ENCODE measurements at places on chromosomes 3 and 15.
A peak's percentile ranks its signal among the peaks of the same experiment; 100 is the strongest.

DNA sequence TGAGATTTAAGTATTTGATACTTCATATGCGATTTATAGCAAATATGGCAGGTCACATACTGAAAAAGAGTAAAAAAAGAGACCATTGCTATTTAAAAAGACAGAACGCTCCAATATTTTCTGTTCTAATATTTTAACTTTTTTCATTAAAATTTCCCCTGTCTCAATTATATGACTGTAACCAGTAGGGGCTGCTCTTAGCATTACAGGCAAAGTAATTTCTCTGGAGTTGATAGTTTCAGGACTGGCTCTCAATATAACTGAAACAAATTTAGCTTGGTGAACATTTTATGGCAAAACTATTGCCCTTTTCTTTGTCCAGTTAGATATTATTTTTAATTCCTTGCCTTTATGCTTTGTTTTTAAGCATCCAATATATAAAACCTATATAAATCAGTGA lies 286.3 kb upstream of the ROBO2 start:
- DNase-seq, result no peak

- DNase-seq, result no peak
These were observed 130.3 kb downstream of the GHSR start for GRCh38 chr3:172317984-172318383.

DNA sequence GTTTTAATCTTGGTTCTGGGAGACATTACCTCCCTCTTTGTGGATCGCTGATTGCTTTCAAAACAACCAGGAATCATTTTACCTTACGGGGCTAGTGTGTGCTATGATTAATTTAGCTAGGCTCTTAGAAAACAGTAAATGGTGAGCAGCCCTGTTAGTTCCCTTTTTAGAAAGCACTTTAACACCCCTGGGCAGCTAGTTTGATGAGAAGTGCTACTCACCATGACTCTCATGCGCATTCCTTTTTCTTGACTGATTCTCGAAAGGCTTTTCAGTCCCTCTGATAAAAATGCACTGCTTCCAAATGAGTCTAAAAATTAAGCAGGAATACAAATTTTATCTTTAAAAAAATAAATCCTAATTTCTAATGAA lies 75.3 kb upstream of the LEKR1 start:
- DNase-seq, result no peak

DNA sequence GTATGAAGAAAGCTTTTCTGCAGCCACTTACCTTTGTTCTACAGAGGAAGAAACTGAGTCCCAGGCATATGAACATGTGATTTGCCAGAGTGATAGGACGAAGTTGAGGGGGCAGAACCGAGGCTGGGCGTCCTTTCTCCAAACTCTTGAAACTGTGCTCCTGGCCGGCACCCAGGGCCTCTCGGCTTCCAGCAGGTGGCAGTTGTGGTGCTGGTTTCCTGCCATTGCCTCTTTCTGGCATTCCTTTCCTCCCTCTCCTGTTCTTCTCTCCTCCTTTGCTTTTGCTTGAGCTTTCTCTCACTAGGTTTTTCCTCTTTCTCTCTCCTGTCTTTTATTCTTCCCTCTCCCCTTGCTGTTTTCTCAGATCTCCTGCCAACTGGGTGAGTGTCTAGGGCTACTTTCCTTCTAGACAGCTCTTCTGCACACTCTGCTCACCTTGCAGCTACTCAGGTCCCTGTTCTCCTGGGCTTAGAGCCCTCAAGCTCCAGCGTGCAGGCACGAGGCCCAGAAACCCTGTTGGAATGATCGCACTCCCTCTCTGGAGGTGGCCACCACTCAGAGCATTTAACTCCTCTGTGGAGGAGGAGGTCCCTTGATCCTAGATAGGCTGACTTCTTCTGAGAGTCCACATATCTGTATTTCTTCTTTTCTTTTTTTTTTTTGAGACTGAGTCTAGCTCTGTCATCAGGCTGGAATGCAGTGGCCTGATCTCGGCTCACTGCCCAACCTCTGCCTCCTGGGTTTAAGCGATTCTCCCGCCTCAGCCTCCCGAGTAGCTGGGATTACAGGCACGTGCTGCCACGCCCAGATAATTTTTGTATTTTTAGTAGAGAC lies 26.2 kb downstream of the TRAK1 start:
- DNase-seq, result no peak

DNA sequence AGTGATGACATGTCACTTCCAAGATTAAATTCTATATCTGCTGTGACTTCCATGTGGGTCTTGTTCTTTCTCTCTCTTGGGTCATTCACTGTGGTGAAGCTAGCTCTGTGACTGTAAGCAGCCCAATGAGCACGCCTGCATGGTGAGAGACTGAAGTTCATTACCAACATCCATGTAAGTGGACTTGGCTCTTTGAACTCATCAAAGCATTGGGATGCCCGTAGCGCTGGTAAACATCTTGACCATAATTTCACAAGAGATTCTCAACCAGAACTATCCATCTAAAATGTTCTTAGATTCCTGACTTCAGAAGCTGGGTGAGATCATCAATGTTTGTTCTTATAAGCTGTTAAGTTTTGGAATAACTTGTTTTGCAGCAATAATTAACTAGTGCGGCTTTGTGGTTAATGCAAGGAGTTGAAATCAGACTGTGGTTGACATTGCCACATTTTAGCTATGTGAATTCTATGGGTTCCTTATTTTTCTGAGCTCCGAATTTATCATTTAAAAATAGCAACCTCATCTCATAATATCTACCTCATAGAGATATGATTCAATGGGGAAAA lies 31.6 kb upstream of the LRRC3B start:
- no peak for DNase-seq

DNA sequence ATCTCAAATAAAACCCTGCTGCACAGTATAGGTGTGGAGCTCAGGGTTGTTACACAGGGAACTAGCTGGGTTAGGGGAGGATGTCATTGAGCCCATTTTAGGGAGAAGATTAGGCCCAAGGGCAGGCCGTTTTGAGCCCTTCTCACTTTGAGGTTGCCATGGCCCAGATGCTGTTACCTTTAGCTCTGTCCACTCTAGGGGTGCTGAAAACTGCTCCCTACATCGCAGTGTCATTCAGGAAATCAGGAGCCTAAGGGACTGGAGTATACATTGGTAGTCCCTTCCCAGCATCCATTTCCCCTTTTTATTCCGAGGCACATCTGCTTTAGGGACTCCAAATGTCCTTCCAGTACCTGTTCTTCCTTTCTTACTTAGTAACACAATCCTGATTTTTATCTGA lies 79.0 kb upstream of the SELENOK start:
- DNase-seq, result no peak

DNA sequence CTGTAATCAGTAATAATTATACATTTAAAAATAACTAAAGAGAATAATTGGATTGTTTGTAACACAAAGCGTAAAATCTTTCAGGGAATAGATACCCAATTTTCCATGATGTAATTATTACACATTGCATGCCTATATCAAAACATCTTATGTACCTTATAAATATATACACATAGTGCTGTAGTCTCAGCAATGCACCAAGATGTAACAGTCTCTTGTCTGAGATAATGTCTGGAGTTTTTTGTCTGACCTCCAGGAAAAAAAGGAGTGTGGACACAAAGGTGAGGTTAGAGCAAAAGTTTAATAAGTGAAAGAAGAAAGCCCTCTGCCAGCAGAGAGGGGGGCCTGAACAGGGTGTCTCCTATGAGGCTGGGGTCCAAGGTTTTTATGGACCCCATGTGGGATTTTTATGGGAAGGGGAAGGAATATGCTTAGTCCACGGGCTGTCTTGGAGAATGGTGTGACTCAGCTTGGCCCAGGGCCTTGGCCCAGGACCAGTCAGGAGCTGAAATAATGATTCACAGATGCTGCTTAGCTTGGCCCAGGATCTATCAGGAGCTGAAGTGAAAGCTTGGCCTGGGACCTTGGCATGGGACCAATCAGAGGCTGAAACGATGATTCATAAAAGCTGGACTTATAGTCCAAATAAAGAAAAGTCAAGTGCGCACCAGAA lies 545.0 kb downstream of the ZPLD1 start:
- DNase-seq, result no peak

- DNase-seq, result no peak
These were observed 3.4 kb downstream of the KLF15 start for GRCh38 chr3:126353694-126354321.

GRCh38 chr15:38707802-38708671 lies 143.4 kb upstream of the RASGRP1 start:
- no peak for DNase-seq

DNA sequence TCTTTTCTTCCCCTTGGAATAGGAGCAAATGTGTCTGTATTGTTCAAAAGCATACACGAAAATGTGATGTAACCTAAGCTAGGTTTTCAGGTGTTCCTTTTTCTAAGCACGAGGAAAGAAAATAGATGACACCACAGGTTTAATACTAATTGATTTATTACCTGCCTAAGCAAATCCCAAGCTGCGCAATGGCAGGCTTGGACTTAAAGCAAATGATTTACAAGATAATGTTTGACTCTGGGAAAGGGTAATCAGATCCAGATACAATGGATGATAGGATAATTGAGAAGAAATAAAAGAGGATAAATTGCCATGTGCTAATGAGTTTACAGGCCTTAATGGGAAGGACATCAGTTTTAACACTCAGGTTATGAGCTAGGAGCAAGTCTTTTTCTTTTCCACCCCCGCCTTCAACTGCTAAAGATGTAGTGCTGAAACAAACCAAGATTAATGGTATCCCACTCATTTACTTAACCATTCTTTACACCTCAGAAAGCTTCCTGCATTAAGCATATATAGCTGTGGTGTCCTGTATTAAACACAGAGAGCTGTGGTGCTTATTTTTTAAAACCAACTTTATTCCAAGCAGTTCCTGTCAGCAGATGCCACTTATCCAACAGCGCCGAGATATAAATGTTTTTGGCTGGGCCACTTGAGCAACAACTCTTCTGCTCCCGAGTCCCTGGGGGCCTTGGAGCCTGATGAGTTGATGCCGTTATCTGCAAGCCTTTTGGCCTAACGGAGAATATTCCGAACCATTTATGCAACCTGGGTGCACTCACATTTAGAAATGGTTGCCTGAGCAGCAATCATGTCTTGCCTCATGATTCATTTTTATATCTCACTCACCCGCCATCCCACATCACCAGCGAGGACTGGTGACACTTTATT lies 205.5 kb downstream of the MECOM start:
- DNase-seq, result no peak

- peak; percentile 70 for DNase-seq
These were observed at the start of gene ABHD17C for GRCh38 chr15:80695099-80695910. ABHD17C (plus strand) TSS chr15:80695310; CDS start chr15:80695430, 120 bp downstream.

GRCh38 chr3:15056676-15057404 lies 8.3 kb downstream of the MRPS25 start:
- no peak for DNase-seq

DNA sequence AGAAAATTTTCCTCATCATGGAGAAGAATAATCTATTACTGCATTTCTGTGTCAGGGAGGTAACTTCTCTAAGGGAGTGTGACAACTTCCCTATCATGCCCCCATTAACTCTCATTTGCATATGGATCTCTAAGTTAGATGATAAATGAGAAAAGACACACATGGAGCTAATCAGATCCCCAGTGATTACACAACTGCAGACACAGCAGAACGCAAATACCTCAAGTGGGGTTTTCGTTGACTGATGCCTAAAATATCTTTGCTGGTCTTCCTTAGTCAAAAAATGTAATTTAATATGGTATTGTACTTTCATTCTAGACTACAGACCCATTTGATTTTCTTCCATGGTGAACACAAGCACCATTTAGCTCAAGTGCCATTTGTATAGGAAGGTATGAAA lies 630.5 kb downstream of the TBL1XR1 start:
- no peak for DNase-seq

GRCh38 chr3:177050501-177051237 lies 146.6 kb downstream of the TBL1XR1 start:
- no peak for DNase-seq

GRCh38 chr3:122025296-122025695 lies 3.2 kb upstream of the ILDR1 start:
- peak; percentile 42 for DNase-seq

DNA sequence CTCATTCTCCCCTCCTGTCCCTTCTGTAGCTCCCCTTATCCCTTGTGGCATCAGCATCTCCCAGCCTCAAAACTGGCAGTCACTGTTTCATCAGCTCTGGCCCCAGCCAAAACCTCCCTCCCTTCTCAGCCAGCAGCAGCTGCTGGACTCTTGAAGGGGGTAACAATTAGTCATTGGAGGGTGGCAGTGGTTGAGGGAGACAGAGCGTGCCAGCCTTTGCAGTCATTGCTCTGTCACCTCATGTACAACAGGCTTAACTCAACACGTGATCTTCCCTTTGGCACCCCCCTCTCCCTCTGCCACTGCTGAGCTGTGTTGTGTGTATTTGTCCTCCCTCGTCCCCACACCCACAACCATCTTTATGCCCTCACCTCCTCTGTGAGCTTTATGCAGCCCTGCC lies 28.2 kb downstream of the RBP2 start:
- DNase-seq, result no peak

DNA sequence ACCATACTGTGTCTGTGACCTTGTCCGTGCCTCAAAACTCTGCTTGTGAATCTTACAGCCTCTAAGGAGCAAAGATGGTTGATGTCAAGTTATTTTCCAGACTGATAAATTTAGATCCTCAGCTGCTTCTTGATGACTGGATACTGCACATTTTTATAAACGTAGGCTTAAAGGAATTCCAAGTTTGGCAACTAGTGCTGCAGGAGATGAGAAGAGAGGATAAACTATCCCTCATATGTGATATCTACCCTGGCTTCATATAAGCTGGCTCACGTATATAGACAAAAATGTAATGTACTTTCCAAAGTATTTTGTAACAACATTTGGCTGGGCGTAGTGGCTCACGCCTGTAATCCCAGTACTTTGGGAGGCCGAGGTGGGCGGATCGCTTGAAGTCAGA lies 89.6 kb downstream of the GMPS start:
- no peak for DNase-seq

DNA sequence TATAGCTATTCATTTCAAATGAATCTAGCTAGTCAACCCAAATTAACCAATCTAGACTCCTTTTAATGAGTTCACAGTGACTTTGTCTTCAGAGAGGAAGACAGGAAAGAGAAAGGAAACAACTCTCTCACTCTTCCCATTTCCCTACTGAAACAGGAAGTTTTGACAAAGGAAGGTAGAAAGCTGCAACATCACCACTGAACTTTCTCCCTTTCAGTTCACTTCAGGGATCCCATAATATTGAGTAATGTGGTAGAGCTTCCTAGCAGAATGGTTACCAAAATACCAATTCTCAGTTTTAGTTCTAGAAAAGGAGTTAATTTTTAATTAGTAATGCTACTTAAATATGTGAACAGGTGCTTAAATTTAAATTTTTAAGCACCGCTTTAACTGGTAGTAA lies 7.5 kb downstream of the VPS13C start:
- DNase-seq, result no peak

DNA sequence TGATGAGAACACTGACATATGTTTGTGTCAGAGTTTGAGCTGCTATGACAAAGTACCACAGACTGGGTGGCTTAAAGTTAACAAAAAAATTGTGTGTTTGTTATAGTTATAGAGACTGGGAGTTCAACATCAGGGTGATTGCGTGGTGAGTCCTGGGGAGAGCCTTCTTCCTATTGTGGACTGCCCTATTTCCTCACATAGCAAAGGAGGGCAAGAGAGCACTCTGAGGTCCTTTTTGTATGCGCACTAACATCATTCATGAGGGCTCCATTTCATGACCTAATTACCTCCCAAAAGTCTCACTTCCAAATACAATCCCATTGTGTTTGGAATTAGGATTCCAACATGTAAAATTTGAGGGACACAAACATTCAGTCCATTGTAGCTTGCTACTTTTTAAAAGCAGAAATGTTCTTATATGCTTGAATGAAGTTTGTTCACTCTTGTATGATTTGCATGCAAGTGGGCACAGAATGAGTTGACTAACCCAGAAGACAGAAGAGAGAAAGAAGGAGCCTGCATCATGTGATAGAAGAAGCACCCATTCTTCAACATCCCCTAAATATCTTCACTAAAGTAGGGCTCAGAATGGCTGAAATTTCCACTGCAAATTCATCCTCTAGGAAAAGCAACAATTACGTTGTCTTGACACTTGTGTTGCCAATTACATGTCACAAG lies 18.9 kb upstream of the ALCAM start:
- no peak for DNase-seq

All from GM12892 (cell line).